ENCODE measurements at places on chromosomes 12 and 14. TPM values are rescaled to one million over a fixed set of nuclear protein-coding genes. Genes with fewer than 3 reads are reported as not detected.

INHBC gene
- total RNA-seq: not detected

CELA1 gene
- total RNA-seq: not detected

FAM161B gene
- total RNA-seq: 4.0 TPM

PRH2 gene
- total RNA-seq: 0.50 TPM

BRF1 gene
- total RNA-seq: 47.0 TPM

TPPP2 gene
- not detected for total RNA-seq

DDIT3 gene
- total RNA-seq: 136 TPM

IL31 gene
- not detected for total RNA-seq

PRKAB1 gene
- 14.5 TPM for total RNA-seq

NKX2-1 gene
- not detected for total RNA-seq

IL23A gene
- total RNA-seq: not detected

TSHR gene
- not detected for total RNA-seq

TAS2R9 gene
- not detected for total RNA-seq
